Femur (tissue), 1 donor: ENCODE measurements at places on chromosomes 2 and 18.
A peak's percentile ranks its signal among the peaks of the same experiment; 100 is the strongest.

- no peak for DNase-seq
Measured at GRCh38 chr2:184312970-184313369, 285.4 kb upstream of the ZNF804A start.

GRCh38 chr2:63894167-63894566 lies 52.5 kb downstream of the UGP2 start:
- no peak for DNase-seq

DNA sequence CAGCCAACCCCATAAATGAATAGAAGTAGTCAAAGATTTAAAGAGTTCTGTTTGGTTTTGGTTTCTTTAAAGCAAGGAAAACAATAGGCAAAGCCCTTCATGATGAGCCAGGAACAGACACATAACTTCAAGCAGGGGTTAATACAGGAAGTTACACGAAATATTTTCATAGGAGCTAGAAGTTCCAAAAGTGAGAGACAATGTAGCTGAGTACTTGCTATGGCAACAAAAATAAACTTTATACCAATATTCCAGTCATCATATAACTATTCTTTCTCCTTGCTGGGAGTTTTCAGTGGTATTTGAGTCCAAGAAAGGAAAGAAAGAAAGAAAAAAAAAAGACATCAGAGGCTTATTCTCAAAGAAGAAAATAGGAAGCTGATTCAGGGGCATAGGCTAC lies 56.2 kb downstream of the COBLL1 start:
- no peak for DNase-seq

- DNase-seq: peak; percentile 12
Measured at GRCh38 chr2:109454304-109454703, 159.5 kb downstream of the SEPTIN10 start.

DNA sequence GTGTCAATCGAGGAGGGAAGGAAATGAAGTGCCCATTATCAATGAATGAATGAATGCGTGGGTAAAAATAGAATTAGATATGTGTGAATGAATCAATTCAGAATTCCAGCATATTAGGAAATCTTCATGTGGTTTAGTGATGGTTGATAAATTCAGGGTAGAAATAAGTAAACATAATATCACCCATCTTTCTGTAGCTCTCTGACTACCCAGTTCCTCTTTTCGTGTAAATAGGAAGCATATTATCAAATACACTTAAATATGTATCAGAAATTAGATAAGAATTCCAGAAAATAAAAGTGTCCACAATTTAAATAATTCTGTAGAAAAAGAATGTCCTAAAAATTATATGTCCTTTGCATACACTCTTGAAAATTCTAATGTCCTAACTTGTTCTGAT lies 552.9 kb upstream of the LRATD1 start:
- DNase-seq: no peak

- DNase-seq: no peak
Measured at GRCh38 chr18:46755315-46756024, 1.4 kb downstream of the ST8SIA5 start.

DNA sequence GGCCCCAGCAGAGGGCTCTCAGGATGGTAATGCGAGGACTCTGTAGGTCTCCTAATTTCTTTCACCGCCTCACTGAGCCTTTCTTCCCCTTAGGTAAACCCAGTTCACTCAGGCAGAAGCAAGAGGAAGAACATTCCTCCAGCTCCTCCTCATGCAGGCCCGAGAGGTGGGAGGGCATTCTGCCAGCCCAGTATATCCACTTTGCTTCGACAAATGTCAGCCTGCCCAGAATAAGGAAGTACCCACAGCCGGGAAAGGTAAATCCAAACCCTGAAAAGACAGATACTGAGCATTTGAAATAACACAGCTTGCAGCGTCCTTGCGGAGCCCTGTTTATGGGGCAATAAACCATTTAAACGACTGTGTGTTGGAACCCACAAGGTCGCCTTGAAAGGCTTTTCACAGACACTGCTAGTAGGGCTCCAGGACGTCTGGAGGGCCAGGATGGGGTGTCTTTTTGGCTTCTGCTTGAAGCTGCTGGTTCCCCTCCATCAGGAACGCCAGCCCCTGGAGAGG lies 63.0 kb upstream of the STPG4 start:
- no peak for DNase-seq

- no peak for DNase-seq
Measured at GRCh38 chr2:86174445-86174844, 20.8 kb downstream of the IMMT start.

GRCh38 chr2:197982565-197982964 lies 178.2 kb downstream of the PLCL1 start:
- no peak for DNase-seq

DNA sequence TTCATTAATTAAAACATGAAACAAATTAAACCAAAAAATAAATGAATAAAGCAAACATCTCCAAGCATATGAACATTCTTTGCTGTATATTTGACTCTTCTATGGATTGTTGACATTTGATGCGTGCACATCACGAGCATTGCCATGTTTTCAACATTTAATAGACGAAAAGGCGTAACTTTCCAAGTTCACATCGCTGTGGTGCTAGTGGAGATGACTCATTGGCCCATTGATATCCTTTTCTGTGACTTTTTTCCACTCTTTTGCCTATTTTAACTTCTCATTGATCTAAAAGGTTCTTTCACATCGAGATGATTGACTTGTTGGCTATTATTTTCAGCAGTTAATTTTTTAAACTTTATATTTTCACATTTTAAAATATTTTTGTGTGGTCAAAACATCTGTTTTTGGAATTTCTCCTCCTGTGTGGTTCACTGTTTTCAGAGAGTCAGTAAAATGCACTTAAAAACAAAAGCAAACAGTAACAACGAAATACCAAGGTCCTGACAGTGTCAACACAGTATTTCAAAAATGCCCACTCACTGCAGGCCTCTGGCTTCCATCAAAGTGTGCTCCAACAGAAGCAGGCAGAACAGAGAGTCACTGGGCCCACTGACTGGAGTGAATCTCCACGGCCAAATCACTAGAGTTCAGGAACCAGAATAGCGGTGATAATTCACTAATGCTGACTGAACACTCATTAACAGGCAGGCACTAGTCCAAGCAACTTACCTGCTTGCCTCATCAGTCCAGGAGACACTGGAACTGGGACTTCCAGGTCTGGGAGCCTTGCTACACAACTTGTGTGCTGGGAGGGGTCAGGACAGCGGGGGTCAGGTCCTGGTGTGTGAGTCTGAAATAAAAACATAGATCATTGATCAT lies 372.2 kb upstream of the SMIM21 start:
- DNase-seq: no peak
